ENCODE measurements at places on chromosomes 2 and 18.

DNA sequence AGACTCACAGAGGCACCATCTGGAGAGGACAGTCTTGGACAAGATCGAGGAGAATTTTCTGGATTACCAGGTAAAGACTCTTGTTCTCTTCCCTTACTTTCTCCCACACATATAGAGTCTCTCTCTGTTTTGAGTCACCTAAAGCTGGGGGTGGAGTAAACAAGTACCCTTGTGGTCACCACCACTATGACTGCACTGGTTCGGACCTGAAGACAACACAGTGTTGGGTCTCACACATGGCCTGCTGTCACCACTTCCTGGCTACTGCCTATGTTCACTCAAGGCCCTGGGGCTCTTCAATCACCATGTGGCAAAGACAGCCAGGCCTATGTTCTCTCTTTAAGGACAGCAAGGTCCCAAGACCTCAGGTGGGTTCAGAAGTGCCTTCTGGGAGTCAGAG lies 253.3 kb upstream of the VRK2 start:
- DNase-seq, result no peak

DNA sequence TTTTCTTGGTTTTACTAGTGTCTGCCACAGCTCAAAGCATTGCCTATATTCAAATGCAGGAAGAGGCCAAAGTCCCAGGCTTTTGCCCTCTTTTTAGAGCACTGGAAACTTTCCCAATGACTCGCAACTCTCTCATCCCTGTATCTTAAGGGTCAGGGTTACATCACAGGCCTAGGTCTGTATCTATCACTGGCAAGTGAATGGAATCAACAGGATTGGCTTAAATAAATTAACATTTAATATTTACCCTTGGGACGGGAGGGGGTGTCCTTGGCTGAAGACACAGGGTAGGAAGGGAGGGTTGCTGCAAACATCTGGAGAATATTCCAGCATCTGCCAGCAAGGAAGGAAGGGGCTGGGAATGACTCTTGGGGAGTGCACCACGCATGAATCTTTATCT lies 242.6 kb downstream of the SLC4A3 start:
- DNase-seq, result peak; percentile 10

DNA sequence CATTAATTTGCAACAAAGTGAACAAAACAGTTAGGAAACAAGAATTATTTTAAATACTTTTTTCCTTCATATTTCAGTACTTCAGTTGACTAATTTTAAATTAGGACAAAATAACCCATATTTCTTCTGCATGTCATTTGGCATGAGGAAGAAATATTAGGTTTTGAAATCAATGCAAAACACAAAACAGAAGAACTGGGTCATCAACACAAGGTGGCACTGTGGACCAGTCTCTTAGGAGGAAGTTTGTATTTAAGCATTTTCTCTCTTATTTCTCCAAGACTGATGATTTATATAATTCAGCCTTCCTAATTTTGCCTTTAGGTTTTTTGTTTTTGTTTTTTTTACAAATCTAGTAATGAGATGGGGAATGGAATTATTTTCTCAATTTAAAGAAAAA lies 352.8 kb upstream of the KCNH7 start:
- DNase-seq, result peak; percentile 54

DNA sequence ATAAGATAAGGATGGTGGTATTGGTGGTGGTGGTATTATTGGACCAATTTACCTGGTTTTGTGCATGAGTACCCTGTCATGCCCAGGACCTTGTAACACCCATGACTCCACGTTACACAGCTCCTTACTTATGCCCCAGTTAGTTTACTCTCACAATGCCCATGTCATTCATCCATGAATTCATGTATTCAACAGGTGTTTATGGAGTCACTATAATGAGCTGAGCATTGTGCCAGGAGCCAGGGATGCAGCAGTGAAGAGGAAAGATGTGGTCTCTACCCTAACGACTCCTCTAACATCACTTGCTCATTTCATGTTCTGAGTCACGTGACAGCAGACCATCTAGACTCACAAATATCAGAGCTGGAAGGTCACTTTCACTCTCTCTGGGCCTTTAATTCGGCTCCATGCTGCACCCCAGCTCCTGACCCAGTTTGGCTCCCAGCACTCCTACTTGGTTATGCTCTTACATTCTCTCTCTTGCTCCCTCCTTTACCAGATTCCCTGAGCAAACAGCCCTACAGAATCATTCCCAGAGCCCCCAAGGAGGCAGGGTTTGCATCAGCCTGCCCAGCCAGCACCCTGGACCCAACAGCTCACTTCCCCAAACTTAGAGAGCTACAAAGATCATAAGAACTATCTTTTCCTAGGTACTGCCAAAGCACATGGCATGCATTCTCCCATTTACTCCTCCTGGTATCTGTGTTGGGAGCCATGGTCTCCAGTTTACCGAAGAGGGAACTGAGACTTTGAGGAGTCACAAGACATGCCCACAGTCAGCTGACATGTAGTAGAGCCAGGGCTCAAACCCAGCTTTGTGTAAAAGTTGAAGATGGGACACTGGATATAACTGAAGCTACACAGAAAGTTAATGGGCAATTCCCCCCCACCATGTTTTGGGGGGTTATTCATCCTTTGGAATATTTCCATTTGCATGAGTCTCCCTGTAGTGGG lies 449.9 kb downstream of the LRATD1 start:
- no peak for DNase-seq

GRCh38 chr2:144669196-144669987 lies 149.5 kb upstream of the ZEB2 start:
- no peak for DNase-seq

DNA sequence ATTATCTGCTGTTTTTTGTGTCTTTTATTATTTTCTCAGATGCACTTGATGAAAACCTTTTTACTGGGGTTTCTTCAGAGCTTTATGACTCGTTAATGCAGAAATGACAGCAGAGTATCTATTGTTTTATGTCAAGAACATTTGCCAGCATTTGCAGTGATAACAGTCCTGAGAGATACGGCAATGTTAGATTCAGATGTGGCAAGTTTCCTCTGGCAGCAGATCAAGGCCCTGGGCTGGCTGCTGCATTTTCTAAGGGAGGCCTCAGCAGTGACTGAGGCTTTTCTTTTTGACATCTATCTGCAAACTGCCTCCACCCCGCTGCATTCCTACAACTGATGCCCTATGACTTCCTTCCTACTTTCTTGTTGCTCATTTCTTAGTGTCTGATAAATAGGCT lies 40.2 kb downstream of the EFEMP1 start:
- peak; percentile 26 for DNase-seq

DNA sequence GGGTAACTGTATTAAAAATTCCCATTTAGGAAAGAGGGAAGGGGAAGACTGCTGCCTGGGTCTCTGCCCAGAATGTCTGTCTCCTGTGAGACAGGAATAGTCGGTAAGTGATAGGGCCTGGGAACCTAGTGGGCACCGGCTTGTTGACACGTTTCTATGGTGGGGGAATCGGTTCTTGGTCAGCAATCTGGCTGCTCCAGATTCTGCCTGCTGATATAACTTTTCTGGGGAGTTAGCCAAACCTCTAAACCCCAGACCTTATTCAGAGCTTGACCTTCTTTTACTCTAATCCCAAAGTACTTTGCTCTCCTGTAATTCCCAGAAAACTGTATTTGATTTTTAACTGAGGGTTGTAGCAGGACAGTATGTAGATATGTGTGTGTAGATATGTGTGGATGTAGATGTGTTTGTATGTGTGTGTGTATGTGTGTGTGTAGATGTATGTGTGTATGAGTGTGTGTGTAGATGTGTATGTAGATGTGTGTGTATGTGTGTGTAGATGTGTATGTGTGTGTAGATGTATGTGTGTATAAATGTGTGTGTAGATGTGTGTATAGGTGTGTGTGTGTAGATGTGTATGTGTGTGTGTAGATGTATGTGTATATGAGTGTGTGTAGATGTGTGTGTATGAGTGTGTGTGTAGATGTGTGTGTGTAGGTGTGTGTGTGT lies 61.8 kb upstream of the TXNDC2 start:
- DNase-seq, result peak; percentile 34

- peak; percentile 33 for DNase-seq
These were observed 16.9 kb downstream of the DAW1 start for GRCh38 chr2:227888289-227888688.

DNA sequence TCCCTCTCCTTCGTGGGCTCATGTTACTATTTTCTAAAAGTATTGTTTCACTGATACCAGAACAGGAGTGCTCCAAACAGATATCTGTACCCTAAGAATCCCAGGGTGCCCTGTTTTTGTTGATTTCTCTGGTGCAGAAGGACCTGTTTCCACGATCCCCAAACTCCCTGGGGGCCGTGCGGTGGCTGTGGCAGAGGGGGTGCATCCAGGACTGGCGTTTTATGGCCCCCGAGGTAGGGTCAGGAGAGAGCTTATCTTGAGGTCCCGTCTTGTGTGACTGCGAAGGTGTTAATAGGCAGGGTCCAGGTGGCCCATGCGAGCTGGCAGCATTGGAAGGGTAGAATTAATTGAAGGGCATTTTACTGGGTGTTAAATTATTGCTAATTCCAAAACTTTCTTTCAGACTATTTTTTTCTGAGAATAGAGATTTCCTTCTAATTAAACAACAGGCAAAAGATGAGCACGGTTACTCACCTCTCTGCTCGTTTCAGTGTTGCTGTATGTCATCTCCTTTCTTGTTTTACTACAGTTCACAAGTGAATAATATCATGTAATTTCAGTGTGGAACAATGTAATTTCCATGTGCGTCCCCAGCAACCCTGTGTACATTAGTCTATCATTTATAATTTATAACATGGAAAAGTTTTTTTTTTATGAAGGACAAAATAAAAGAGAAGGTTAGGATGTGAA lies 8.2 kb downstream of the TWIST2 start:
- no peak for DNase-seq

- no peak for DNase-seq
These were observed 95.0 kb downstream of the MAPK4 start for GRCh38 chr18:50654658-50655550.

DNA sequence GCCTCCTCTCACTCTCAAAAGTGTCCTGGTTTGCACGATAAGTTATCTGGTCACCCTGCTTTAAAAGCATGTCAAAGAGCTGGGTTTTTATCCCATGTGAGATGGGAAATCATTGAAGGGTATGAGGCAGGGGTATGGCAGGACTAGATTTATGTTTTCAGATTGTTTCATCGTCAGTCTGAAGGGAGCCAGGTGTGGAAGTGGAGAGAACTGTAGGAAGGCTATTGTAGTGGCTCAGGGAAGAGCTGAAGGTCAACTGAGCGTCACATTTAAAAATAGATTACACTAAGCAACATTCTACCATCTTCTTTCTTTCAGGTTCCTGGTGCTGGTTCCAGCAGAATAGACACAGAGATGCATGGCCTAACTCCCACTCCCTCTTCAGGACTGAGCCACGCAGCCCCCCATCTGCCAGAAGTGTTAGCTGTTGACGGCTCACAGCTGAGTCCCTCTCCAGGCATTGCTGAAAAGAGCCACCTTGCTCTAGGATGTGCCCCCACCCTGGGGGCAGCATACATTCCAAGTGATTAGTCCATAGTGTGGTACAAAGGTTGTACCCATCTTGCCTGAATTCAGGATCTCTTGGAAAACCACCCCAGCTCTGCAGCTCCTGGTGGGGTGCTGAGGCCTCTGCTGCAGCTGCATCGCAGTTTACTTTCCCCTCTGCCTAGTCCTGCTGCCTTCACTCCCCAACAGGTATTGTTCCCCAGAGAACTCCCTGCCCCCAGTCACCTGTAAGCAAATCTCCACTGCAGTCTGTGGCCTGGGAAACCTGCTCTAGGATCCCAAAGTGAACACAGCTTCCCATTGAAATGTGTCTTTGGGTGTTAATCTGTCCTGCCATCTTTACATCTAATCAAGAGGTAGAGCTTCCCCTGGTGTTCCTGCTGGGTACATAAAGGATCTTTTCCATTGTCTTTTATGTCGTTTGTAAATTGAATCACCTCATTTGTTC lies 79.5 kb upstream of the KLF7 start:
- DNase-seq, result no peak

- no peak for DNase-seq
These were observed 75.1 kb downstream of the ACOXL start for GRCh38 chr2:110807522-110807921.

- no peak for DNase-seq
These were observed 2.9 kb downstream of the ALS2 start for GRCh38 chr2:201777869-201778268.

- no peak for DNase-seq
These were observed 379.0 kb upstream of the CHST9 start for GRCh38 chr18:27564066-27564465.

GRCh38 chr2:126227250-126227649 lies 428.7 kb upstream of the GYPC start:
- DNase-seq, result no peak

GRCh38 chr2:126817172-126817571 lies 81.5 kb upstream of the TEX51 start:
- no peak for DNase-seq

DNA sequence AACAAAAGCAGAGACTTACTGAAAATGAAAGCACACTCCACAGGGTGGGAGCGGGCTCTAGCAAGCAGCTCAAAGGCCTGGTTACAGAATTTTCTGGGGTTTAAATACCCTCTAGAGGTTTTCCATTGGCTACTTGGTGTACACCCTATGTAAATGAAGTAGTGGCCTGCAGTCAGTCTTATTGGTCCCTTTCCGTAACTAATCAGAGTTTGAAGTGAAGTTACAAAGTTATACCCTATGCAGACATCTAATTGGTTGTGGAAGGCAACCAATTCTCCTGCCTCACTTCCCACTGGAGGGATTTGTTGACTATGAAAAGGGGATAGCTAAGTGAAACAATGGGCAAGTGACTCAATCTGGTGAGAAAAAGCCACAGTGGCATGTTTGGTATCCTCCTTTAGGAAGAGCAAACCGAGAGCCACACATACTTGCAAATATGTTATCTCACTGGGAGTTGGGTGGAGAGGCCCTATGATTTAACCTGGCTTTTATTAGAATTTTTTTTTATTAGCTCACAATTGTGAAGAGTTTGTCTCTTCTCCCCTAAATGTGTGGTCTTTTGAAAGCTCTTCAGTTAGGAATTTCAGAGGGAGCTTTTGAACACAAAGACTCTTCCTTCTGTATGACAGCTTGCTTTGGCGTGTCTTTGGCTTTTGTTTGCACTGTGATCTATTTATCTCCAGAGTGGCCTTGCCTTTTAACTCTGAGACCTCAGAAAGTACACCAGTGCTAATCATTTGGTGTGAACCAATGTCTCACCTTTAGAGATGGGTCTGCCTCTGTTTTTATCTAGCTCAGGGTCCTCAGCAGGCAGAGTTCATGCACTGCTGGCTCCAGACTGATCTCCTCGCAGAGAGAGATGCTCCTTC lies 69.6 kb downstream of the MAP4K4 start:
- peak; percentile 98 for DNase-seq

DNA sequence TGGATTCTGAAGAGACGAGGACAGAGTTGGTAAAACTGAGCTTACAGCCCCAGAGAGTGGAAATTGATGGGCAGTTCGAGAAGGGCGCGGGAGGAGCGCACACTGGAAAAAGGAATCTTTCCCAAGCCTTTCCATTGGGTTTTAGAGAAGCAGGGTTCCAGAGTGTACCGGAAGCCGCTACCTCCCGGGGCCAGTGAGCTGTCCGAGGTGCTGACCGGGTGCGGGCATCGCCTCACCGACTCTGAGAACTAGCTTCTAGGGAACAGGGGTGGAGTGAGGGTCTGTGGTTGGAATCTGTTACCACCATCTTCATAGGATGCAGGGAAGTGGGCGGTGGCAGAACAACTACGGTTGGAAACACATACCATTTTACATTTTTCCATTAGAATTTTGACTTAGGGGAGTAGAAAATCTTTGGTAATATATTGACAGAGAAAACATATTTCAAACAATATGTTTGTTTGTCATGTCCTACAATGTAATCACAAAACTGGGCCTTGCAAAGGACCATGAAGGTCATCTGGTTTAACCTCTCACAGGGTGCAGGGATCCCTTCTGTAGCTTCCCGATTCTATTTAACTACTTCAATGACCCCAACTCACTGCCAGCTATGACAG lies 724 bp downstream of the NMS start:
- no peak for DNase-seq

- DNase-seq, result no peak
These were observed 3.5 kb upstream of the ARHGAP15 start for GRCh38 chr2:143125717-143126116.
